Tongue (tissue), 3 donors: ENCODE measurements at places on chromosomes 7 and 10. TPM values are rescaled to one million over a fixed set of nuclear protein-coding genes. Genes with fewer than 3 reads are reported as not detected.

GRCh38 chr7:46024263-46024916 is 103.3 kb upstream of the IGFBP3 start:
- DNase-seq: no peak

DNA sequence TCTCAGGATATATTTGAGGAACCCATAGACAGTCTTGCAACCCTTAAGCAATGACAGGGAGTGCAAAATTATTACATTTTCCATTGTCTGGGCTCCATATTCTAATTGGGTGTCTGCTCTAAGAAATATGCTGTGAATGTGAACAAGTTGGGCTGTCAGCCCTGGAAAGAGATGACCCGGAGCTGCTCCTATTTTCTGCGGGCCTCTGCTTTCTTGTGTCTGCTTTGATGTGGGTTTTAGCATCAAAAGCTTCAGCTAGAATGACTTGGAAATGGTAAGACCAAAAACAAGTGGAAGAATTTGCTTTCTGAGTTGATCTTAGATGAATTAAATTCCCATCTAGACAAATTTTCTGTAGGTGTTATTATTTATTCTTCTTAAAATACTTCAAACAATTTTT is 343.6 kb upstream of the IGFBP3 start:
- no peak for DNase-seq

RAB19 gene
- not detected for total RNA-seq

LEP gene
- total RNA-seq: not detected
